Activated T-cell treated with anti-CD3 and anti-CD28 coated beads, Interleukin-2, amount 50 U/mL, for 72 hours (primary cell): ENCODE measurements at places on chromosomes 7 and 10. TPM values are rescaled to one million over a fixed set of nuclear protein-coding genes. Genes with fewer than 3 reads are reported as not detected.

AKR1E2 gene
- 1.7 TPM for total RNA-seq

PRPS1L1 gene
- total RNA-seq: not detected

SFTPA1 gene
- not detected for total RNA-seq

BTBD16 gene
- total RNA-seq: not detected

FKBP6 gene
- total RNA-seq: not detected

SFMBT2 gene
- total RNA-seq: 28.2 TPM

TMEM229A gene
- total RNA-seq: not detected
